ENCODE measurements at places on chromosomes 1 and 21.

DNA sequence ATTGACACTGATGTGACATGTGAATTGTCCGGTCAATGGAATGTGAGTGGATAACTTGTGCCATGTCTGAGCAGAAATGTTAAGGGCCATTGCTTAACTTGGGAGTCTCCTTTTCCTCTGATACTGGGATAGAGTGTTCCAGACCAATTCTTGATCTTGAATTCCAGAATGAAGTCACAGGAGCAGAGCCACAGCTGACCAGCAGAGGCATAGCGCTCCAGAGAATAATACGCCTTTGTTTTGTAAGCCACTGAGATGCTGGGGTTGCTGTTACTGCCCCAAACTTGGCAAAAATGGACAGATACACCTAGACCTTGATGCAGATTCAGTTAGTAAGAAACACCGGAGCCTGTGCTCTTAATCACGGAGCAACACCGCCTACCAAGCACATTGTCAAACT, 6.3 kb downstream of the KCNJ6 start:
- no peak for DNase-seq

DNA sequence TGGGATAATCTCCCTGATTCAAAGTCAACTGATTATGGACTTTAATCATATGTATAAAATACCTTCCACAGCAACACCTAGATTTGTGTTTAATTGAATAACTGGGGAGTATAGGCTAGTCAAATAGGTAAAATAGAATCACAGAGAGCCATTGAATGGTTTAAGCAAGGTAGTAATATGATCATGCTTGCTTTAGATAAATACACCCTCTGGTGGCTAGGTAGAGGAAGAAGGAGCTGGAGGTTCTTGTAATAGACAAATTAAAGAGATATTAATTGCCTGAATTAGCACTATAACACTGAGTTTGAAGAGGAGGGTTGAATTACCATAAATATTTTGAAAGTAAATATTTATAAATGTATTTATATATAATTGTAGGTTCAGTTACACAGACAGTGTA, 40.3 kb downstream of the DIRAS3 start:
- no peak for DNase-seq

DNA sequence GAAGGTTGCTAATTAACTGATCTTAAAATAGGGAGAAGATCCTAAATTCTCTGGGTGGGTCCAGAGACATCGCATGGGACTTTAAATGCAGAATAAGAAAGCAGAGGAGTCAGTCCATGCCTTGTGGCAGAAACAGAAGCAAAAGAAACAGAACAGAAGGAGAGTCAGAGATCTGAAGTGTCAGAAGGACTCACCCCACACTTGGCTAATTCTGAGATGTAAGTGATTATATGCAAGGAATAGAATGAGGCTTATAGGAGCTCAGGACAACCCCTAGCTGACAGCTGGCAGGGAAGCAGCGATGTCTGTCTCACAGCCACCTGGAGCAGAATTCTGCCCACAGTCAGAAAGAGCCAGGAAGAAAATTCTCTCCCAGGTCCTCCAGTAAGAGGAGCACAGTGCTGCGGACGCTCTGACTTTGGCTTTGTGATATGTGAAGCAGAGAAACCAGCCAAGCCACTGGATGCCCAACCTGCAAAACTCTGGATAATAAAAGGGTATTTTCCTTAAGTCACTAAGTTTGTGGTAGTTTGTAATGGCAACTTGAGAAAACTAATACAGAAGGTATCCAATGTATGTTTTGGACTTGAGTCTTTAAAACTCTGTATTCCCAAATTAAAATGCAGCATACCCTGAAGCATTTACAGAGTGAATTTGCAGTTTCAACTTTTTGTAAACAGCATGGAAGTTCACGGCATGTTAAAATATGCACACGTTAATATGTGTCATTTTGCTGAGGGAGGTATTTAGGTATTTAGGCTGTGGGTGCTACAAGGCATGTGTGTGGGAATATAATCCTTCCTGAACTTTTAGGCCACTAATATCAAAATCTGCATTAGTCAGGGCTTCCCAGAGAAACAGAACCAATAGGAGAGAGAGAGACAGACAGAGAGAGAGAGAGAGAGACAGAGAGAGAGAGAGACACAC, 388.5 kb downstream of the PCP4 start:
- DNase-seq: no peak

GRCh38 chr1:113210248-113210647, 137.2 kb downstream of the LRIG2 start:
- no peak for DNase-seq

- no peak for DNase-seq
Observed at GRCh38 chr1:178086766-178087165, 7.1 kb upstream of the RASAL2 start.

GRCh38 chr1:43532716-43533115, 2.0 kb downstream of the PTPRF start:
- DNase-seq: no peak

DNA sequence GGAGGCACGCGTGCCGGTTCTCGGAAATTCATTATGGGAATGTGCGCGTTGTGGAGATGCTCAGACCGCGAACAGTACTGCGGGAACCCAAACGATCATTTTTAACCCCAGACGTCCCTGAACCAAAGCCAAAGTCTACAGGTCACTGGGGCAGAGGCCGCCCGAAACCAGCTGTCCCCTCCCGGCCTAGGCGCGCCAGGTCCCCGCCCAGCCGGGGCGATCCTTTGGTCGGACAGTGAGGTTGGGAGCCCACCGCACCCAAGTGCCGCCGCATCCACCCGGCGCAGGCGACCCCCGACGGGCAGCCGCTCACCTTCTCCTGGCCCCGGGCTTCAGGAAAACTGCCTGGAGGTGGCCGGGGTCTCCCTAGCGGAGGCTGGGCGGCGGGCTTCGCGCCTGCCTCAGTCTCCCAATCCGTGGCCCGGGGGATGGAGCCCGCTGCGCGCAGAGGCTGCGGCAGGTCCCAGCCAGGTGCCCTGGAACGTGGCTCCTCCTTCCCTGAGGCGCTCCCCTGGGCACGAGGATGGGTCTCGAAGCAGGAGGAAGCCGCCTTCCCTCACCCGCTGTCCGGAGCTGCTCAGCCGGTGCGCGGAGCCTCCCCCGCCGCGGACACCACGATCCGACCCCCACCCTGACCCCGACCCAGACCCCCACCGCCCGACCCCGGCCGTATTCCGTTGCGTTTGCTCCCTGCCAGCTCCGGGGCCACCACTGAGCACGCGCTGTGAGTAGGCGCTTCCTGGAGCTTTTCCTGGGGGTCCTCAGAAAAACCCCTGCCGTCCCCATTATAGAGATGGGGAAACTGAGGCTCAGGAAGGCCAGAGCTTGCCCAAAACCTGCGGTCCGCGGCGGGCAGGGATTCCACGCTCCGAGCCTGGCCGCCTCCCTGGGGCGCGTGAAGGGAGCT, 8.1 kb upstream of the SLX9 start:
- no peak for DNase-seq

DNA sequence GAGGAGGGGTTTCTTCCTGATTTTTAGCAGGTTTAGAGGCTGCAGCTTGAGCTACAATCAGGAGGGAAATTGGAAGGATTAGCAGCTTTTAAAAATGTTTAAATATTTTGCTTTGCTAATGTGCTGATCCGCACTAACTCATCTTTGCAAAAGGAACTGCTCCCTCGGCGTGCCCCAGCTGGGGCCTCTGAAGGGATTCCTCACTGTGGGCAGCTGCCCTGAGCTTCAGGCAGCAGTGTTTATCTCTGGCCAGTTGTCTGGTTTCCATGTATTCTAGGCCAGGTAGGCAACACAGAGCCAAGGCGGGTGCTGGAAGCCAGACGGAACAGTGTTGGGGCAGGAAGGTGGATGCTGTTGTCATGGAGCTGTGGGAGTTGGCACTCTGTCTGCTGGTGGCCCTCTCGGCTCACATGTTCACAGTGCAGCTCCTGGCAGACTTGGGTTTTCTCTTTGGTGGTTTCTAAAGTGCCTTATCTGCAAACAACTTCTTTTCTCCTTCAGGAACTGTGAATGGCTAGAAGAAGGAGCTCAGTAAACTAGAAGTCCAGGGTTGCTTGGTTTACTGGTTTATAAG, 18.9 kb downstream of the NECAP2 start:
- peak; percentile 24 for DNase-seq

DNA sequence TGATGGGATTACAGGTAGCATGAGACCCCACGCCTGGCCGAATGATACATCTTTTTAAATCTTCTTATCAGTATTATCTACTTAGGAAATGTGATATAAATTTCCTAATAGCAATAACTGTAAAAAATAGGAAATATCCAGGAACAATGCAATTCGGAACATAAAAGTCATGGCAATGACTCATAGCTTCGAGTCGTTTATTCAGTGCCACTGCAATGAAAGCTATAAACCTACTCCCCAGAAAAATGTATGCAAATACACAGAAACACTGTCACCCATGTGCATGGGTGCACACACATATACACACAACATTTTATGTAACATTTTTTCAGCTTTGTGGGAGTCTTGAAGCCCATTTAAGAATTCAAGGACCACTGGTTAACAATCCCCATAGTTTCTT, 194.6 kb downstream of the PATJ start:
- DNase-seq: no peak

GRCh38 chr1:163877016-163877415, 555.3 kb downstream of the NUF2 start:
- DNase-seq: no peak

DNA sequence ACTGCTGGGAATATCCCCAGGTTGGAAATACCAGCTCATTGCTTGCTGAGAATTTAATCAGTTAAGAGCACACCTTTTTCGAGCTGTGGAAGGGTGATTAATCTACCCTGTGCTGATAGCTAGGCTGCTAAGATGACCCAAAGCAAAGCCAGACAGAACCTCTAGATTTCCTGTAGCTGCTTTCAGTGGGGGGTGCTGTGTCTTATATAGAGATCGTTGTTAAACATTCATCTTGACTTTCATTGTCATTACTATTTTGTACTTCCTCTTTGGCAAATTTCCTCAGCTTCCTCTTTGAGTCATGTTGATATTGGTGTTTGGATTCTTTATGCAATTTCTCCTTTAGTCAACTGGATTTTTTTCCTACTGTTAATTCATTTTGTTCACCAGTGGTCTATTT, 155.3 kb downstream of the DISC1 start:
- no peak for DNase-seq

GRCh38 chr1:39936724-39937491, 18.0 kb upstream of the MFSD2A start:
- DNase-seq: no peak

DNA sequence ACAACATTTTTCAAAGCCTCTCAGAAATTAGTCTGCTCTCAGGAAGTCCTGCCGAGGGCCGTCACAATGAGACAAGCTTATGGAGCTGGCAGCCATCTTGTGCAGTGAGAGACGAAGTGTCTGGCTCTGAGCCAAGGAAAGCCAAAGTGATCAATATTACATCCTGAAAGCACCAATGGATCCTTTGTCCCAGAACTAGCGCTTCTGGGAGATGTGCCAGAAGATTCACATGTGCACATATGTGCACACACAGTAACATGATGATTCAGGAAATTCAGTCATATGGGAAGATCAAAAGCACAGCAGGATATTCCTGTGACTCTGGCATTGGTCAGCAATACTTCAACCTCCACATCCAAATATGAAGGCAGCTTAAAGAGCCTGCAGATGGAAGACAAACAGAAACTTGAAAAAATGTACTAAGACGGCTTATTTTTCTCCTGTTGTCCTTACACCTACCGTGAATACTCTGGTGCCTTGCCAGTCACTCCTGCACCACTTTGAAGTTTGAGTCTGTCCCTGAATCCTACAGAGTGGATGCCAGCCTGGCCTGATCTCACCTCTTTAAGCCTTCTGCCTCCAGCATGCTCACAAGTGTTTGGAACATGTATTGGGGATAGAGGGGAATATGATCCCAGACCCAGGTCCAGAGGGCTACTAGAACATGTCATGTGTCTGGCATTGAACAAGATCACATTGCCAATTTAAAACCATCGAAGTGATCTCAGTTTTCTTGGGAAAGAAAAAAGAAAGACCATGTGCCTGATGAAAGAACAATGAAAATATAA, 44.5 kb upstream of the PRRX1 start:
- no peak for DNase-seq

DNA sequence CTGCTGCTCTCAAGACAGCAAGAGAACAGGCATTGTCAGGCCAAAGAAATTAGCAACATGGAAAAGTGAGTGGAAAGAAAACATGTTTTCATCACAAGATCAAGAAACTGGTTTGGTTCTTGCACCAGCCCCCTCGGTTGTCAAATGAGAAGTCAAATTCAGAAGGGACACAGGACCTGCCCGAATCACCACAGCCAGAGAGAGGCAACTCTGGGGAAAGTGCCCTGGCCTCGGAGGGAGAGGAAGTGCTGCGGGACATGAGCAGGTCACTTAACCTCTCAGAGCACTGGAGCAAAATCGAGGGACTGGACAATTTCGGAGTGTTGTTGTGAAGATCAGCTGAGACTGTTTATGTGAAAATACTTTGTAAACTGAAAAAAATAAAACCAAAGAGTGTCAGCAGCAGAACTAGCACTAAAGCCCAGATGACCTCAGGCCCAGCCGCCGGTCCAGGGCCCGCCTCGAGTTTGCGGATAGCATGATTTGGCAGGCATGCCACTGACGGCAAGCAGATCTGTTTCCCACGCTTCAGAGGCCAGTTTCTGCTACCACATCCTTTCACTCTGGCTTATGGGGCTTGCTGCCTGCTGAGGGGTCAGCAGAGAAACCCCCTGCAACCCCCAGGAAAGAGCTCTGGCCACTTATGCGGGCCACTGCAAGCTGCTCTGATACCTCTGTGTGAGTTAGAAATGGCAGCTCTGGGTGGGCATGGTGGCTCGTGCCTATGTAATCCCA, 32.1 kb downstream of the CD247 start:
- DNase-seq: no peak

DNA sequence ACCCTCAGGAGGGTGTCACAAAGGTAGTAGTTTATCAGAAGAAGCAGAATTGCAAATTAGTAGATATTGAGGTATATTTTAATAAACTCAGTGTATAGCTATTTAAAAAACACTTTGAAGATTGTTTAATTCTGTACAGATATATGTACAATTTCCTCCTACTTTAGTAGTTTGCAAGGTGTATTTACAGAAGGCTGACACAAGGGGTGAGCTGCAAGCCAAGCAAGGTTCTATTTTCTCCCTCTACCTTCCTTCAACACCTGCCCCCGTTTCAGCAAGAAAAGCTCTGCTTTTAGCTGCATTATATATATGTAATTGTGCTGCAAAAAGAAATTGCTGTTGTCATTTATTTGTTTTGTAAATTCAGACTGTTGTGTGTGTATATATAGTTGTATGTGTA, 674.2 kb upstream of the PKN2 start:
- DNase-seq: no peak

DNA sequence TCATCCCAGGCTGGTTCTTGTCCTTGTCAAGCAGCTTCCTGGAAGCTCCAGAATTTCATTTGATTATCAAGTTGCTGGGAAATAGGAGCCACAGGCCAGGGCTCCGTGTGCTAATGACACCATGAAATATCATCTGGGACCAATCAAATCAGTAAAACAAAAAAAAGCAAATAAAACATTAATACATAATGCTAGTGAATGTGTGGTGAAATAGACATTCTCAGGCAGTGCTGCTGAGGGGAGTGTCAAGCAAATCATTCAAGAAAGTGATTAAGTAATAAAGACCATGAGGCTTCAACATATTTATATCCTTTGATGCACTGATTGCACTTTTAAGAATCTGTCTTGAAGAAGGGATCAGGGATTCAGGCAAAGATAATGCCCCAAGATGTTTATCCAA, 213.7 kb downstream of the MATN1 start:
- DNase-seq: no peak

GRCh38 chr21:29514652-29515247, 216.0 kb downstream of the BACH1 start:
- DNase-seq: no peak
